Fibroblast of mammary gland (primary cell): ENCODE measurements at places on chromosomes 5 and 9.

DNA sequence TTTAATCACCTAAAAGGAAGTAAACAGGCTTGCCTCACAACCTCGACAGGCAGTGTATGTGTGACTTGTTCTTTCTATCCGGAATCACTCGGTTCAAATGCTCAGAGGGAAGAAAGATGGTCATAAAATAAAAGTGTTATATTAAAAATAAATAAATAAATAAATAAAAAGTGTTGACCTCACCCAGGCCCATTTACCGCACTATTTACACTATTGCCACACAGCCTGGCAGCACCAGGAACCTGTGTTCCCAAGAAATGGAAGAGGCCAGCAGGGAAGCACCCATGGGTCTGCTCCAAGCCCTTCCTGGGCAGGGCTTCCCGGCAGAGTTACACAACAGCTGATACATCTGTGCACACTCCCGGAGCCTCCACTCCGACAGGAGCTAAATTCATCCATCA lies 127.9 kb downstream of the EFNA5 start:
- peak; percentile 85 for DNase-seq

DNA sequence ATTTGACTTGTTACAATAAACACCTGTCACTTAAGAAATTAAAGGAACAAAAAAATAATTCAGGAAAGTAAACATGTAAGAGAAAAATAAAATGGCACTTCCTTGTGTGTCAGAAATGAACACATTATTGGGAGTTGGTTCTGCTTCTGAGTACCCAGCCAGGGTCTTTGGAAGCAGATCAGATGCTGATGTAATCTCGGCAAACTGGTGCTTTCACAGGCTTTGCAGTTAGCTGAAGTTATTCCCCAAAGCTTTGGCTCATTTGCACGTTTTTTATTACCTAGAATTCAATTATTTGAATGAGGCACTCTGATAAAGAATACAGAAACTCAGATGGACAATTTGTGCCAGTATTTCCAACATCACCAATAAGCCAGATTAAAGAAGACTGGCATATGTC lies 10.9 kb downstream of the CDH18 start:
- no peak for DNase-seq

DNA sequence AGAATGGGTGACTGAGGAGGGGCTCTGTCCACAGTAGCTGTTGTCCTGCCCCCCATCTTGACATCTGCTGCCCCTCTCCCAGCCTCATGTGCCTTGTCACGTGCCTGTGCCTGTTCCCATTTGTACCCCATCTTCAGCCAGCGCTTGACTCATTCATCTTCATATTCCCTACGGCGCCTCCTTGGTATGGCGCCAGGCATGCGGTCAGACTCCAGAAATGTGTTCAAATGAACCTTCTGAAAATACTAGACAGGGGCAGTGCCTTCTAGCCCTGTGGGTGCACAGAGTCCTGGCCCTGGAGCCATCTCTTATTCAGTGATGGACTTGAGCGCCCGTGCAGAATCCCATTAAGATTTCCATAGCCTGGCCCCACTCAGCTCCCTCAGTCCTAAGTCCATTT lies 46.2 kb downstream of the CFAP77 start:
- peak; percentile 28 for DNase-seq

- no peak for DNase-seq
Measured at GRCh38 chr9:124088476-124088837, 76.9 kb downstream of the LHX2 start.

DNA sequence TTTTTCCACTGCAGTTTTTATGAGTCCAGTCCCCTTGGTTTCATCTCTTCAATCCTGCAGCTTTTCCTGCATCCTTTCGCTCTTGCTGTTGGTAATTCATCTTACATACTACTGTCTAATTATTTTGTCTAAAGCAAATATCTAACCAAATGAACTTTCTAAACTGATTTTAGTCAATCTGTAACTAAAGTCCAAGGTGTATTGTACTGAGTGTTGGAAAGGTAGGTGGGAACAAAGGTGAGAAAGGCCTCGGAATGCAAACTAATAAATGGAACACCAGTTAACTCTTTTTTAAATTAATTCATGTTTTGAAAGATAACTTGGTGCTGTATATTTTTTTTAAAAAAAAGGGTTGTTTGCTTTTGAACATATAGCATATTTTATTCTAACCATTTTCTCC lies 152.7 kb upstream of the CYLC2 start:
- DNase-seq = no peak

DNA sequence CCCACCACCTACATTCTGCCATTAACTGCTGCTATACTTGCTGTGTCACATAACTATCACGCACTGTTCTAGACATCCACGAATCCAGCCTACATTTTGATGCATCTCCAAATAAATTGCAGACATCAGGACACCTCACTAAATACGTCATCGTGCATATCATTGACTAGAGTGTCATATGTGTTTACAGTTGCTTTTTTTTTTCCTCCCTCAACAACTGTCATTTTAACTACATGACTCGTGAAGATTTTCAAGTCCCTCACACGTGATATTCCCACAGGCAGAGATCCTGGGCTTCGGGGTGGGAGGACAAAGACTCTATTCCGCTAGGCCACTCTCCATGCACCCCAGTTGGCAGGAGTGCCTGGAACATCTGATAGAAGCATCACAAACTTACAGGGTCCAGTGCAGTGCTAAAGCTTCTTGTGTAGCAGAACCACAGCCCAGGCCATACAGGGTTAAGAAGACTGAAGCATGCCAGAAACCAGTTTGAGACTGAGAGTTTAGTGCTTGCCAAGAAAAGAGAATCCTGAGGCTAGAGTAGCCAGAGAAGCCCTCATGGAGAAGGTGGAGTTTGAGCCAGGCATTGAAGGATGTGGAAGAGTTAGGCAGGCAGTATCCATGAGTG lies 1.1 kb downstream of the PCYOX1L start:
- DNase-seq = peak; percentile 61

GRCh38 chr5:159971931-159972461 lies 36.9 kb upstream of the TTC1 start:
- no peak for DNase-seq
